ENCODE measurements at places on chromosomes 16 and 17.

DNA sequence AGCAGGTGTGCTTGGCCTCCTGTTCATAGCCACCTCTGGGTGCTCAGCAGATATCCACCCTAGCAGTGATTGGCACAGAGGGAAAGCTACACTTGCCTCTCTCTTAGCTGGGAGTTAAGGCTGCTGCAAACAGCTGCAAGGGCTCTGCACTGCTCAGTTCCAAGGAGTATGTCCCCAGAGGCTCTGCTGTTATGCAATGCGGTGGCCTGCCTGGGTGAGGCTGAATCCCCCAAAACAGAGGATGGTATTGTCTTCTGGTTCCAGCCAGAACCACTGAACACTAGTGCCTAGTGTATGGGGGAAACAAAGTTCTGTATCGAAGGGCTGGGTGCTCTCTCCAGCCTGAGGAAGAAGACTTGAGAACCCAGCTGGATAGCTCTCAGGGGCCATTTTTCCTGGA, 16.8 kb downstream of the TMEM94 start:
- ATAC-seq: no peak

- ATAC-seq: no peak
These were observed 270.5 kb downstream of the FOXL1 start for GRCh38 chr16:86848821-86849220.

- ATAC-seq: no peak
These were observed 64.9 kb downstream of the IRF8 start for GRCh38 chr16:85963753-85964285.

- peak; percentile 93 for ATAC-seq
These were observed at the start of gene MED9 for GRCh38 chr17:17476865-17477467. Gene MED9 (plus strand): TSS chr17:17477000. CDS start chr17:17477042, 42 bp downstream.

DNA sequence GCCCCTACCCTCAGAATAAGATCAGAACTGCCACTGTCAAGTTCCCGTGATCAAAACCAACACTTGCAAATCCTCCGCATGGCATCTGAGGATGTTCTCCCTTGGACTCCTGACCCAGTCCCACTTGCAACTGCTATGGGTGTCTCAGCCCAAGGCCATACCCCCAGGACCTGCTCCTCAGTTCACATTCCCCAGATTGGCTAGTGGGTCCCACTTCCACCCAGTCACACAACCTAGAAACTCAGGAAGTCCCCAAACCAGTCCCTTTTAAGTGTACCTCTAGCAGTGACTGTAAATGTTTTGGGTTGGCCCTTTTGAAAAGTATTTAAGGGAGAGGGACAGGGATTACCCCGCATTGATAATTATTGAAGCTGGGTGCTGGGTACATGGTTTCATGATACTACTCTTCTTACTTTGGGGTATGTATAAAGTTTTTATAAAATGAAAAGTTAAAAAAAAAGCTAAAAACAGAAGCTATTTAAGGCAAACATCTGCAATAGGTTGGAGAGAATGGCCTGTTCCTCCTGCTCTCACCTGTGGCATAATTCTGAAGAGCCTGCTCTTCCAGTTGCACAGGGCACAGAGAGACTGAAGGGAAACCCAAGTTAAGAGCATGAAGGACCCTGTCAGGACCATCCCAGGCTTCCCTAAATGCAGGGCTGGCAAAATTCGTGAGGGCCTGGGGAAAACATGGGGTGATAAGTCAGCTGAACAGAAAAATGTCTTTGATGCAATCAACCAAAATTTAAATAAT, 42.5 kb downstream of the ERN1 start:
- ATAC-seq: no peak

GRCh38 chr16:23896832-23897821, 61.3 kb downstream of the PRKCB start:
- no peak for ATAC-seq

- ATAC-seq: no peak
These were observed 2.3 kb upstream of the UBTF start for GRCh38 chr17:44221862-44222111.

- no peak for ATAC-seq
These were observed 26.3 kb downstream of the STAT5B start for GRCh38 chr17:42249681-42250446.

GRCh38 chr17:66579556-66579955, 255.4 kb upstream of the CACNG5 start:
- ATAC-seq: no peak

DNA sequence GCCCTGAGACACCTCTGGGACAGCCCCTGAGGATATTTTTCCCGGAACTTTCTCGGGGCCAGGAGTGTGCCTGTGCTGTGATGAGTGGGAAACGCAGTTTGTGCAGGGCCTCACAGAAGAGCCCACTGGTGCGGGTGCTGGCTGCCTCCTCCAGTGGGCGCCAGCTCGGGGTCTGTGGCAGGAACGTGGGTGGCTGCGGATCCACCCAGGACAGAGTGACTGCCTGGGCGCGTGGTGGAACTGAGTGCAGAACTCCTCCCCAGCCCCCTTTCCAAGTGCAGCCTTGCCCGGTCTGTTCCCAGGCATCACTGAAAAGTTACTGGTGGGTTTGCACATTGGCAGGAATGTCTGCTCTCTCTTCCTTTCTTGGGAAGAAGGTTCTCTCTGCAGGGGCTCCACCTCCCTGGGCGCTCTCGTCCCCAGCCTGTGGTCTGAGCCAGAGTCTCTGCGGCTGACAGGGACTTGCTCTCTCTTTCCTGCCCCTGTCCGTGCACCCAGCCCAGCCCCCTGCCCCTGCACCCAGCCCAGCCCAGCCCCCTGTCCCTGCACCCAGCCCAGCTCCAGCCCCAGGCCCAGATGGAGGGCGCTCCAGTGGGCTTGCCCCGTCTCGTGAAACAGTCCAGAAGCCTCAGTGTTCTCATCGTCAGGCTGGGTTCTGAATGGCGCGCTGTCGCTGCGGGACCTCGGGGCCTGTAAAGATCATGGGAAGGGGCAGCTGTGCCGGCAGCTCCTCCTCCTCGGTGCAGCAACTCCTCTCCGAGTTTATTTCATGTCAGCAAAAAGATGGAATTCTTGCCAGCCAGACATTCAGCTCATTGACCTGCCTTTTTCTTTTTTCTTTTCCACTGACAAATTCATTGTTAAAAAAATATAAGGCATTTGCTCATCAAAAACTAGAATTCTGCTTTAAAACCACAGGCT, 117.5 kb downstream of the BANP start:
- ATAC-seq: no peak

GRCh38 chr17:34252444-34253138, 2.5 kb upstream of the CCL2 start:
- ATAC-seq: peak; percentile 64

DNA sequence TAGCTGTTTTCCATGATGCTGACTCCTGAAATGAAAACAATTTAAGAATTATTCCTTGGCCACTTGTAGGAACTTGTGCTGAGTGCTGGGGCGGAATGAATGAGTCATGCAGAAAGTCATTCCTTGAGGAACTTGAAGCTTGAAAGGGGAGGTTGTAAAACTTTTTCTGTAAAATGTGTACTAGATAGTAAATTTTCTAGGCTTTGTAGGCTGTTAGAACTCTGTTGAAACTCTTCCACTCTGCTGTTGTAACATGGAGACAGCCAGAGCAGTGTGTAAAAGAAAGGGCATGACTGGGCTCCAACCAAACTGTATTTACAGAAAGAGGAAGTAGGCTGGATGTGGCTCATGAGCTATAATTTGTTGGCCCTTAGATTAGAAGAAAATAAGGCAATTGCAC, 46.1 kb downstream of the ABCA8 start:
- ATAC-seq: peak; percentile 87

DNA sequence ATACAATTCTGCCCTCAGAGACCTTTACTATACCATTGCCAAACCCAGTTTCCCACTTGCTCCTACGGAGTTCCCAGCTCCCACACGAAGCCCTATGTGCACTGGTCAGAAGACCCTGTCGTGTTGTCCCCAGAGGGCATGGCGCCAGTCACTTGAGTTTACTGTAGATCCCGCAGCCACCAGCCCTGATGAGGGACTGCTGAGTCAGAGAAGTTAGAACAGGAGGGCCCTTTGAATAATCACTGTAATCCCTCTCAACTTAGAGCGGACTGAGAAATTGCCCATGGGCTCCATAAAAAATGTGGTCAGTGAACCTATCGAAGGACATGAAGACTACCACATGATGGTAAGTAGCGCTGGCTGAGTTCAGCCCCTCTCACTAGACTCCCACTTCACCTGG, 9.2 kb downstream of the UBFD1 start:
- ATAC-seq: no peak

- no peak for ATAC-seq
These were observed 233.3 kb downstream of the SOX9 start for GRCh38 chr17:72354071-72354470.

DNA sequence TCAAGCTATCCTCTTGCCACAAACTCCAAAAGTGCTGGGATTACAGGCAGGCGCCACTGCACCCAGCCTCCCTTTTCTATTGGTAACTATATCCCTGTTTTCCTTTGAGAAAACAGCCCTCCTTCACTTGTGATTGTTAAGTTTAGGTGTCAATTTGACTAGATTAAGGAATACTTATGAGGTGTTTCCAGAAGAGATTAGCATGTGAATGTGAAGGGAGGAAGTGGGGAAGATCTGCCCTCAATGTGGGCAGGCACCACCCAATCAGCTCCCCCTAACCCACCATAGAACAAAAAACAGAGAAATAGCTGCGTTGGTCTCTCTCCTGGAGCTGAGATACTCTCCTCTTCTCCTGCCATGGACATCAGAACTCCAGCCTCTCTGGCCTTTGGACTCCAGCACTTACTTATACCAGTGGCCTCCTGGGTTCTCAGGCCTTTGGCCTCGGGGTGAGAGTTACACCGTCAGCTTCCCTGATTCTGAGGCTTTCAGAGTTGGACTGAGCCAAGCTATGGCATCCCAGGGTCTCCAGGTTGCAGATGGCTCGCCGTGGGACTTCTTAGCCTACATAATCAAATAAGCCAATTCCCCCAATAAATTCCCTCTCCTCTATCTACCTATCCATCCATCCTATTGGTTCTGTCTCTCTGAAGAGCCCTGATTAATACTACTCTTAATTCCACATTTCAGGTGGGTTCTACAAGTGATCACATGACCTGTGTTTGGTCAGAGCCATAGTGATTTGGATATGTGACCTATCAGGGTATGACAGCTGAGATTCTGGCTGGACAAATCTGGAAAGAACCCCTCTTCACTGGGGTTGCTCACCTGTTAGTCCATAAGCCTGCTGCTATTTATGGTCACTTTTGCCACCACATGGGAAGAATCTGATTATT, 12.0 kb upstream of the STAT3 start:
- peak; percentile 9 for ATAC-seq

DNA sequence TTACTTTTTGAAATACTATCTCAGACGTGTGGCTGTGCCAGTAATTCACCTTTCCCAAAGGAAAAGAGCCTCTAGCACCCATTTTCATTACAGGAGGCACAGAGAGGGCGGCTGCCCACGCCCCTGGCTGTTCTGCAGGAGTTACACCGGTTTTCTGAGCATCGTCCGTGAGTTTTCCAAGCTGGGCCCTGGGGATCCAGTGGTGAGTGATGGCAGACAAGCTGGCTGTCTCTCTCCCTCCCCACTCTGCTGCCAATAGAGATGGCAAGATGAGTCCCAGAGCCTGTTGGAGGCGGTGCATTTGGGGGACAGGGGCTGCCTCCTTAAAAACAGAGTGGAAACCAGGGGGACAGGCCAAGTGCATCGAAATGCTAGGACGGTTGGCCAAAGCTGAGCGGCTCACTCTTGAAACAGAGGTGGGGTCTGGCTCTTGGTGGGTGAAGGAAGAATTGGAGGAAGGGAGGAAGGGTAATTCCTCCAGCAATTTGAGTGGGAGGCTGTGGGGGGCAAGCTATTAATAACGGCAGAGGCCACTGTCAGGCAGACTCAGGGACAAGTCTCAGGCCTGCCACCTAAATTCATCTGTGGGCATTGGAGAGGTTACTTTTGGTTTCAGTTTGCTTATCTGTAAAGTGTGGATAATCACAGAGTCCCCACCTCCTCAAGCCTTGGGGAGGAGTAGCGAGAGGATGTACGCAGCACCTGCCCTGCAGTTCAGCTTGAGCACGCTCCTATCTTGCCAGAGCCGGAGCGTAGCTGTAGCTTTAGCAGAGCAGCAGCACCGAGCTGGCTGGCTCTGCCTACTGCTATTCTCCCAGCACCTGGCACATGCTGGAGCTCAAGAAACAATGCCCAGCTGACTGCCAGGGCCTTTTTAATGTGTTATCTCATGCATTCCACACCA, 7.5 kb upstream of the NOS2 start:
- no peak for ATAC-seq

DNA sequence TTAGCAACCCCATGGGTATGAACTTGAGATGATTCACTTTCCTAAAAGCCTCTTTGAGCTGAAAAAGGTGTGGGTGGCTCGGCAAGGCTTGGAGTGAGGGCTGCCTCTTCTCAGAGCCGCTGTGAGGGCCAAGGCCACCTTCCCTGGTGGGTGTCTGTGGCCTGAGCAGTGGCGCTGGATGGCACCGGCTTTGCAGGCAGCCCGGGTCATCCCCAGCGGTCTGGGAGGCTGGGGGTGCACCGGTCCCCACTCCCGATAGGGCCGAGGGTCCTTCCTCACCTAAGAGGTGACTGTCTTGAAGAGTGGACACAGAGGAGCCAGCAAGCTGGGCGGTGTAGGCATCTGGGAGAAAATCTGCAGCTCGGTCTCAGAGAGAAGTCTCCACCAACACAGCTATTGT, 79.2 kb upstream of the RBL2 start:
- no peak for ATAC-seq

DNA sequence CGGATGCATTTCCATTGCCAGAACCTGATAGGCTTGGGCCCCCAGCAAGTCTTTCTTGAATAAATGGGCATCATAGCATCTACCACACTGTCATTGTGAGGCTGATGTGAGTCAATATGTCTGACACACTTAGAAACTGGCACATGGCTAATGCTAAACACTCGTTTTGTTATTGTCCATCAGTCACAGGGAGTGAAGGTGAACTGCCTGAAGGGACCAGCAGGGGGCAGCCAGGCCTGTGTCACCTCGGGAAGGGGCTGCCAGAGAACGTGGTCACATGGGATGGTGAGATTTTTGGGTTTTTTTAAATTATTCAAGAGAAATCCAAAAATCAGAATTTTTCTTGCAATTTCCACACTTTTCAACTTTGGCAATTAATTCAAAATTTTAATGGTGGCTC, 831 bp upstream of the RCVRN start:
- ATAC-seq: 0 out of 3 replicates have a peak, but pooled peaks have one; percentile 42

DNA sequence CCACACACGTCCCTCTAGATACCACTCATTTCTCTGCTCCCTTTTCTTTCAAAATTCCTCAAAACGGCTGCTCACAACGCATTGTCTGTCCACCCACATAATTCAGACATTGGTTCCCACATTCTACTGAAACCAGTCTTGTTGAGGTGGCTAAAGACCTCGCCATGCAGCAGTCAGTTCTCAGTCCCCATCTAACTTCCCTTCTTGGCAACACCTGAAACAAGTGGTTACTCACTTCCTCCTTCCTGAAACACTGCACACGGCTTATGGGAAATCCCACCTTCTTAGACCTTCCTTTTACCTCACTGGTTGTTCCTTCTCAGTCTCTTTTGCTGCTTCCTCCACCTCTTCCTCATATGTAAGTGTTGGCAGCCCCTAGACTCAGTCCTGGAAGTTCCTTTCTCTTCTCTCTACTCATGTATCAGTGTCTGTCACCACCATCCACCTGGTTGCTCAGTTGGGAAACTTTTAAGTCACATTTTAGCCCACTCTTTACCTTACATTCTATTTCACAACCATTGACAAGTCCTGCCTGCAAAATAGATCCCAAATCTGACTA, 277.1 kb downstream of the CEP112 start:
- no peak for ATAC-seq

Data from SK-N-SH treated with all-trans-retinoic acid at 6 μM for 48 hours (cell line).